ENCODE measurements at places on chromosomes 5 and 9.

- no peak for DNase-seq
Measured at GRCh38 chr9:84867186-84867585, 197.7 kb downstream of the NTRK2 start.

- no peak for DNase-seq
Measured at GRCh38 chr9:75467142-75467541, 378.8 kb downstream of the OSTF1 start.

DNA sequence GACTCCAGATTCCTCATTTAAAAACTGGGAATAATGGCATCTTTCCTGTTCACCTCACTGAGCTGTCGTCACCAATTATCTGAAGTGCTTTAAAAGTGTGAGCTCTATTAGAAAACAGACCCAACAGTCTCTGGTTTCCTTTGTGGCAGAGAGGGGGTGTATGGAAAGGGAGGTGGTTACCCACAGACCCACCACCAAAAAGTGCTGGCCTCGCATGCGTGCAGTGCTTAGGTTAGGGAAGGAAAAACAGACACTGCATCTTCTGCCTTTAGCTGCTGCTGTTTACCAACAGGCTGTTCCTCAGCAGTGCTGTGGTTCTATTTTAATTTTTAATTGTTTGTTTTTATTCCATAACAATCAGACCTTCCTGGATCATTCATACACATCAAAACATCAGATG, 249.6 kb downstream of the PIK3R1 start:
- no peak for DNase-seq

GRCh38 chr9:98550206-98550820, 158.4 kb downstream of the GABBR2 start:
- DNase-seq: no peak

GRCh38 chr9:6199596-6199995, 16.0 kb upstream of the IL33 start:
- DNase-seq: no peak

DNA sequence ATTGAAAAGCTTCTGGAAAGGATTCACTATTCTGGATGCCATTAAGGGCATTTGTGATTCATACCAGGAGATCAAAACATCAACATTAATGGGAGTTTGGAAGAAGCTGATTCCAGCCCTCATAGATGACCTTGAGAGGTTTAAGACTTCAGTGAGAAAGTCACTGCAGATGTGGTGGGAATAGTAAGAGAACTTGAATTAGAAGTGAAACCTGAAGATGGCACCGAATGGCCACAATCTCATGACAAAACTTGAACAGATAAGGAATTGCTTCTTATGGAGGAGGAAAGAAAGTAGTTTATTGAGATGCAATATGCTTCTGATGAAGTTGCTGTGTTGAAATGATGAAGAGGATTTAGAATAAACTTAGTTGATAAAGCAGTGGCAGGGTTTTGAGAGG, 254.6 kb upstream of the SLC24A2 start:
- no peak for DNase-seq

All from neuronal stem cell (in vitro differentiated cells).